ENCODE measurements at places on chromosomes 5 and 9.

GRCh38 chr9:117672369-117672768 lies 31.8 kb upstream of the TLR4 start:
- DNase-seq = no peak

GRCh38 chr5:33997331-33997983 lies 10.4 kb downstream of the AMACR start:
- DNase-seq = peak; percentile 92

DNA sequence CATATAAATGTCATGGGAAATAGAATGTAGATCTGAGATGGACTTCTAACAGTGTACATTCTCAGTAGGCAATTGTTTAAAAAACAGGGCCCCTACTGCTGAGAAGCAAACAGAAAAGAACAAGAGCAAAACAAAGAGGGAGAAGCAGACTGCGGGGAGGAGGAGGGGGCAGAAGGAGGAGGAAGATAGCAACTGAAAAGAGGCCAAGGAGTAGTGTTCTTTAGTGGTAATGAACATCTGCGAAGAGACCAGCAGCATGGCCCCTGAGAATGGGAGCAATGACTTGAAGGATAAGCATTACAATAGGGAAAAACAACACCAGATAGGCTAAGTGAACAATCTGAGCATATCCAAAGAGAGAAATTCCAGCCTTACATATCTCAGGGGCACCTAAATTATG lies 36.8 kb downstream of the HAPLN1 start:
- DNase-seq = no peak

- no peak for DNase-seq
Observed at GRCh38 chr5:140360101-140360500, at the start of gene SLC4A9. SLC4A9 (plus strand) TSS chr5:140360194; CDS start chr5:140360237, 43 bp downstream.

- DNase-seq = no peak
Observed at GRCh38 chr9:127211983-127212382, 52.6 kb upstream of the GARNL3 start.

GRCh38 chr5:174547814-174548213 lies 176.6 kb upstream of the MSX2 start:
- DNase-seq = no peak

DNA sequence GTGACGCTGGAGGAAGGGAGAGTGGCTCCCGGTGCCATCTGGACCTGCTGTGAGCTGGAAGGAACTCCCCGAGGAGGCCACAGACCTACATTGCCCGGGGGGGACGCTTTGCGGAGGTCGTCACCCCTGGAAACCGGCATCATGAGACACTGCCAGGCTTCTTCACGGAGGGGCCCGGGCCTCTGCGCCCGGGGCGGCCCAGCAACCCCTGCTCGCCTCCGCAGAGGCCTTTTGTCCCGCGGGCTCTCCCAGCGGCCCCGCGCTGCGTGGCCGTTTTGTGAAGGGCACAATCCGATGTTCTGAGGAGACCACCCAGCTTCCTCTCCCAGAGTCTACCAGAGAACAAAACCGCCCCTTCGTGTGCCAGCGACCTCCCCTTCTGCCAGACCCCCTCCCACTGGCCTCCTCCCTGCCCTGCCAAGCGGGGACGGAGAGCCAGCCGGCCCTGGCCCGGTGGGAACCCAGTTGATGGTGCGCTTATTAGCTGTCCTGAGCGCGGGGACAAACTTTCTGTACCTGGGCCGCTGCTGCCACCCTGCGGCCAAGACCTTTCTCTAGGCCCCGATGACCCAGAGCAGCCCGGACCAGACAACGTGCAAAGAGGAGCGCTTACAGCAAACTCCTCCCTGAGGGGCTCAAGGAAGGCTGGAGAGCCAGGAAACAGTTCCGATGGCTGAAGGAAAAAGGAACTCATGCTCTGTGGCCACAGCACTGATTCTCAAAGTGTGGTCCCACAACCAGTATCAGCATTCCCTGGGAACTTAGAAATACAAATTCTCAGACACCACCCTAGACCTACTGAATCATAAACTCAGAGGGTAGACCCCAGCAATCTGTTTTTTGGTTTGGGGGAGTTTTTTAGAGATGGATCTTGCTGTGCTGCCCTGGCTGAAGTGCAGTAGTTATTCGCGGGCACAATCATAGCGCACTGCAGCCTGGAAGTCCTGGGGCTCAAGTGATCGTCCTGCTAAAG lies 86.7 kb downstream of the SLC1A3 start:
- DNase-seq = peak; percentile 85

GRCh38 chr5:16889203-16889971 lies 46.7 kb downstream of the MYO10 start:
- no peak for DNase-seq

GRCh38 chr5:131545845-131546244 lies 89.2 kb downstream of the RAPGEF6 start:
- DNase-seq = no peak

DNA sequence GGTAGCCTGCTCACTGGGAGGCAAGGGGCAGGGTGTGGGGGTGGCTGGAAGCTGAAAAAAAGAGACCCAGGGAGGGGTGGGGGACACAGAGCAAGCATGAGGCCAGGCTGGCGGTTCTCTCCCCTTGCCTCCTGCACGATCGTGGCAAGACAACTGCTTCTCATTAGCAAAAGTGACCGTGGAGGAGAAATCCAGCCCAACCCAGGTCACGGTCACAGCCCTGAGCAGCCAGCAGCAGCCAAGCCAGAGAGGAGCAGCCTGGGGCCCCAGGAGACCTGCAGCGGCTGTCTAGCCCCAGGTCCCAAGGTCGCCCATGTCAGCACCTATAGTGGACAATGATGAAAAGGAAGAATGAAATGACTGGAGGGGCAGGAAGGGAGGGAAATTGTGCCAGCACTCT lies 89.1 kb downstream of the NRG2 start:
- DNase-seq = no peak

- DNase-seq = peak; percentile 53
Observed at GRCh38 chr9:14372437-14373335, 58.7 kb upstream of the NFIB start.

GRCh38 chr9:16386007-16386826 lies 484.3 kb downstream of the BNC2 start:
- no peak for DNase-seq

GRCh38 chr9:35935755-35936509 lies 22.0 kb downstream of the OR2S2 start:
- no peak for DNase-seq

- DNase-seq = peak; percentile 42
Observed at GRCh38 chr9:4666042-4666699, at the start of gene SPATA6L. SPATA6L (minus strand) TSS chr9:4666480; CDS start chr9:4666250, 230 bp downstream.

Data from SK-MEL-5 (cell line).